ENCODE measurements at places on chromosomes 5 and 9.

- no peak for DNase-seq
These were observed 290.4 kb downstream of the TMEM38B start for GRCh38 chr9:105984714-105985113.

- peak; percentile 75 for DNase-seq
These were observed 27.9 kb upstream of the RECK start for GRCh38 chr9:36008774-36009300.

- DNase-seq = no peak
These were observed 14.3 kb downstream of the CD180 start for GRCh38 chr5:67182301-67182790.

GRCh38 chr5:77272206-77272605, 61.7 kb downstream of the PDE8B start:
- DNase-seq = no peak

DNA sequence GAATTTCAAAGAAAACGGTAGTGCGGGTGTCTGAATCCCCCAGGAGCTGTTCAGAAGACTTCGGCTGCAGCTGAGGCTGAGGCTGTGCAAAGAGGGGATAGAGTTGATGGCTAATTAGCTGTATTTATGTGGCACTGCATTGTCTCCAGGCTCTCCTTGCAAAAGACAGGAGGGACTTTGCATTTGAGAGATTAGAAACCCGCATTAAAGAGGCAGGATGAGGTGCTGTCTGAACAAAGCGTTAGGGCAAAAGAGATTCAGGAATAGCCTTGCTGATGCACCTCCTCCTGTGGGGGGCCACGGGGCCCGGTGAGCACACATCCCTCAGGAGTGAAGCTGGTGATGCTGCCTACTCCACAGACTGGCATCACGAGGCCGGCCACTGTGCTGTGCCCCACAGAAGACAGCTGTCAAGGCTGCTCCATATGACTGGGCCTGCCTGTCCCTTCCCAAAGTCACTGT, 343.6 kb upstream of the DAP start:
- DNase-seq = no peak

DNA sequence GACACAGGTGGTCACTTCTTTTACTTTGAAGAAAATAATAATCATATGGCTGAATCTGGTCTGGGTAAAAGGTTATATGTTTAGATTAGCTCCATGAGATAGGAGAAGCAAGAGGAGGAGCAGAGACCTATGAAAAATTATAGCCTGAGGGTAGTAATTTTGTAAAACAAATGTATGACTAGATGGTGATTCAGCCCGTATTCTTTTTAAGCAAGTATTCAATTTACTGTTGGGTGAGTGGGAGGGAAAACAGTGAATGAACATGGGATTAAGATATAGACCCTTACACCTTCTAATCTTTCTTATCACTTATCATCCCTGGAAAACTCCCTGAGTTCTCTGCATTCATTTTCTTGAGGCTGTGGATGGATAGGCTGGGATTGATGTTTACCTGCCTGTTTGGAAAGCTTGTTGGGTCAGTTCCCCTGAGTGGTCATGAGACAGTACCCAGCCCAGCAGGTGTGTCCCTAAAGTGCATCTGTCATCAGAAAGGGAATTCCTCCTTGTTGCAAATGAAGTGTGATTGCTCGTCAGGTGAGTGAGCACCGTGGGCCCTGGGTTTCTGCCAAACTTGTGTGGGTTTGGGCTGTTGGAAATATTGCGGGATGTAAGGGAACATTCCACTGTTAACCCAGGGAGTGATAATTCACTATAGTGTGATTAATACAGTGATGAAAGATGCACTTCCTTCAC, 101.2 kb upstream of the GDNF start:
- DNase-seq = no peak

- DNase-seq = no peak
These were observed 212.5 kb downstream of the DAB2IP start for GRCh38 chr9:121863955-121864354.

DNA sequence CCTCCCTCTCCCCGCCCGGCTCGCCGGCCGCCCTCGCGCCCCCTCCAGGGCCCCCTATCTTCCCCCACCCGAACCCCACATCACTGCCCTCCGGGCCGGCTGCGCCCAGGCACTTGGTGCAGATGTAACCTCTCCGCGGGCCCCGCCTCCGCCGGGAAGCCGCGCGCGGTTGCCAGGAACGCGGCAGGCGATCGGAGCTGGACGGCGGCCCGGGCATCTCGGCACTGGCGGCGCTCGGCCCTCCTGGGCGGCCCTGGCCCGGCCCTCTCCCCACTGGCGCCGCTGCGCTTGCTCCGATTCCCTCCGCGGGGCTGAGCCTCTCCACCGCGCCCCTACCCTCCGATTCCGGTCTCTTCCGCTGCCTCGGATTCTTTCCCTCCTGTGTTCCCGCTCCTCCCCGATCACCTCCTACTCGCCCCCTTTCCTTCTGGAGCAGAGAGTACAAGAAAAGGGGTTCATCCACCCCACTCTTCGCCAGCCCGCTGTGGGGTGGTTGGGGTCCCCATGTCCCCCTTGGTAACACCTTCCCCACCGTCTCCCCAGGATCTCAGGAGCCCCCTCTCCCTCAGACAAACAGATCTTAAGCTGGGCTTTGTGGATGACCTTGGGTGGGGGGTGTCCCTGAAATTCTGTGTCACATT, 70.6 kb downstream of the C9orf50 start:
- DNase-seq = no peak

DNA sequence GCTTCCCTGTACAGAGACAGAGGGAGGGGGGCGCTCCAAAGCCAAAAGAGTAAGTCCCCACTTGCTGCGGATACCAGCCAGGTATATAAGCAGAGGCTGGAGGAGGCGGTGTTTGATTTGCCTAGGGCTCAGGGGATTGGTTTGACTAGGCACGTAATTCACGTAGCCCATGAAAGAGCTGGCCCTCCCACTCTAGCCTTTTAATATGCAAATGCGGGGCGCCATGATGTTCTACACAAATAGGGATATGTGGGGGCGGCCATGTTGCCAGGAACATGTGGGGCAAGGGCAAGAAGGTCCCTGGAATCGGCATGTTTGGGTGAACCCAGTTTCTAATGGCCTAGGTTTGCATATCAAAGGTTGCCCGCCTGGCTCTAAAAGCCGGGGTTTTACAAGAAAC, 3.3 kb upstream of the PRLR start:
- no peak for DNase-seq

- DNase-seq = no peak
These were observed 60.7 kb upstream of the SPDL1 start for GRCh38 chr5:169522851-169523250.

GRCh38 chr5:159658266-159658925, 257.9 kb upstream of the ADRA1B start:
- DNase-seq = no peak

GRCh38 chr9:98331536-98332259, 76.2 kb upstream of the TBC1D2 start:
- peak; percentile 1 for DNase-seq

DNA sequence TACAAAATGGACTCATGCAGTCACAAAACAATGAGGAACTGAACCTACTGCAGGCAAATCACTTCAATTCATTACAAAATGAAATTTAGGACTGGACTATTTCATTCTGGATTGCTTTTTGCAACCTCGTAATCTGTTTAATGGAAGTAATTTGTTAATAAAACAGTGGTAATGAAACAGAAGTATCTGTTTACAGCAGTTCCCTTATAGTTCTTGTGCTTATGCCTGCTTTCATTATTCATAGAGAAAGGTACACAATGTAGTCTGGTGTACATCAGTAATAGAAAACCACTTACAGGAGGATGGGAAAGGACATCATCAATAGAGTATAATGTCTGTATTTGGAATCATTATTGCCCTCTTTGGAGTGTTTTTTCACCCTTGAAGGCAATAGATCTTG, 389.2 kb upstream of the NUDT12 start:
- no peak for DNase-seq

DNA sequence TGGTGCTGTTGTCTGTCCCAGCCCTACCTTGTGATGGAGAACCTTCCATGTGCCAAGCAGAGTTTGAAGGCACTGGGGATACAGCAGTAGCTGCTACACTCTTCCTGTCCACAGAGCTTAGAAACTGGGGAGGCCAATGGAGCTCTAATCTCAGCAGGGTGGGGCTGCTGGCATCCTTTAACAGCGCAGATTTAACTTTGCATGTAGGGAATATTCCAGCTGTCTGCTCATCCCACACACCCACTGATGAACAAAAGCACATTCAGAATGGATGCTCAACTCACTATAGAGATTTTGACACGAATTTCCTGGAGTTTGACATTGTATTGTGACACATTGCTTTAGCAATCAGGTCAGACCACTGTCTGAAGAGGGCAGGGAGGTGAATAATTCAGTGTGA, 49.0 kb downstream of the TMEM215 start:
- DNase-seq = no peak

GRCh38 chr5:77230727-77231470, 20.4 kb downstream of the PDE8B start:
- no peak for DNase-seq

GRCh38 chr5:98768160-98768959, 5.1 kb upstream of the RGMB start:
- DNase-seq = peak; percentile 53

GRCh38 chr5:133652951-133653759, 40.8 kb upstream of the FSTL4 start:
- DNase-seq = no peak

- DNase-seq = peak; percentile 34
These were observed 76.2 kb upstream of the PTPN3 start for GRCh38 chr9:109574061-109574882.

GRCh38 chr5:42467981-42468524, 44.8 kb downstream of the GHR start:
- DNase-seq = no peak

GRCh38 chr9:75148561-75148960, 60.2 kb downstream of the OSTF1 start:
- no peak for DNase-seq

DNA sequence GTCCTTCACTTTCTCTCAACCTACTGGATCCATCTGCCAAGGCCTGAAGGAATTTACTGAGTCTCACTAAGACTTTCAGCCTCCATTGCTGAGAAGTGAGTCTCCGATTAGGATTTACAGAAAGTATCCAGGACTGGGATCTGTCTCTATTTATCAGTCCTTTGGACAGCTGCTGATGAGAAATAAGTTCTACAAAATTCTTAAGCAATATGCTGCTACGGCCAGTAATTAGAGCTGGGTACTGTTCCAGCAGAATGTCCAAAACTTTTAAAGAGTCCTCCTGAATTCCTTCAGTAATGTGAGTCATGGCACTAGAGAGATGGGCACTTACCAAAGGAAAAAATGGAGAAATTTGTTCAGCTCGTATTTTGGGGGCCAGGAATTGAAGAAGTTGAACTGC, 5.9 kb downstream of the TEX10 start:
- no peak for DNase-seq

GRCh38 chr5:78603636-78604175, 44.9 kb downstream of the LHFPL2 start:
- no peak for DNase-seq

GRCh38 chr5:143230676-143230996, 172.8 kb downstream of the NR3C1 start:
- no peak for DNase-seq

DNA sequence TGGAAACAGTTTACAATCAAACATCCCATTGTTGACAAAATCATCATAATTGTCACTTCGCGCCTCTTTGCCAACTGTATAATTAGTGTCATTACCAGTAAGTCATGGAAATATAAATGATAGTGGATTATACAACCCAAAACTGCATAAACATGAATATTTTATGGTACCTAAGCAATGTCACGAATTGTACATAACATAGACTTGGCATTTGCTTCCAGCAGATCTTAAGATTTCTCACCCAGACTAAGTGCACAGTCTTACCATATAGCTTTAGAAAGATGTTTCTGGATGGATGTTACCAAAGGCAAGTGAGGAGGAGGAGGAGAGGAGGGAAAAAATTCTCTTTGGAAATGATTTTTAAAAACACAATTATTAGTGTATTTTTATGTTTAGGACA, 113.4 kb upstream of the TAS2R1 start:
- DNase-seq = no peak

GRCh38 chr9:126304207-126304970, 22.2 kb upstream of the MVB12B start:
- DNase-seq = no peak

- DNase-seq = no peak
These were observed 1.2 kb downstream of the UCK1 start for GRCh38 chr9:131529597-131530545.

GRCh38 chr5:143985832-143986515, 174.0 kb downstream of the HMHB1 start:
- no peak for DNase-seq

DNA sequence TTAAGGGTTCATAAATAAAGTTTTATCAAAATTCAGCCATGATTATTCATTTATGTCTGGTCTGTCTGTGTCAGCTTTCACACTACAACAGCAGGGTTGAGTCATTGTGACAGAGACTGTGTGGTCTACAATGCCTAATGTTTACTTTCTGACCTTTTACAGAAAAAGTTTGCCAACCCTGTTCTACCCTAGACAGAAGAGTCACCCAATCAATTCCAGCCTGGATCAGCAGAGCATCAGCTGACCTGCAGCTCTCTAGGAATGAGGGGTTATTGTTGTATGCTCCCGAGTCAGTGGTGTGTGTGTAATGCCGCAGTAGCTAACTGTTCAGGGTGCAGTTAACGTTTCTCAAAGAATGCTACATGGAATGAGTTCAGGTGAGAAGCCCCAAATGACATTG, 87.3 kb downstream of the HRH2 start:
- no peak for DNase-seq

- no peak for DNase-seq
These were observed 34.8 kb downstream of the HMGXB3 start for GRCh38 chr5:150035139-150035895.

DNA sequence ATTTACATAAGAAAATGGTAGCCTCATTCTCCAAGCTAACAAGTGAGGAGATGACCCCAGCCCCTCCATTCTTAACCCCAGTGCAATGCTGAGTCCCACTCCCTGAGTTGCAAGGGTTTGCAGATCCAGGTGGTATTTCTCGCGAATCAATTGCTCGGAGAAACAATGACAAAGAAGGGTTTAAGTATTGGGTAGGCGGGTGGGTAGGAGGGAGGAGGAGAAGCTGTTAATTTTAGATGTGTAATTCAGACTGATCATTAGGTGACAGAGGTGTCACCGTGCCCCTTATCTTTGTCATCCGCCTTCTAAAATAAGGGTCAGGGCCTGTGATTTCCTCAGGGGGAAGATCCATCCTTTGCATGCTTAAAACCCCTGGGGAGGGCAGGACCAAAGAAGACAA, 17.0 kb upstream of the SH3RF2 start:
- DNase-seq = no peak

DNA sequence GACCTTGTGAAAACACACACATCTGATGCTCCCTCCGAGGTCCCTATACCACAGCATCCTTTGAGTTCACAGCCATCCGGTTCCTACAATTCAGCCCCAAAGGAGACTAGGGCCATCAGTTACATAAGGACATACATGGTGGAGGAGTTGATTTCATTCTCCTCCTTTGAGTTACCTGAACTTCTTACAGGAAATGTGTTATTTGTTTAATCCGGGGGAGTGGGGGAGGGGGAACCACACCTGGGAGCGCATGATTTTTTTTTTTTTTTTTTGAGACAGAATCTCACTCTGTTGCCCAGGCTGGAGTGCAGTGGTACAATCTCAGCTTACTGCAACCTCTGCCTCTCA, 30.7 kb downstream of the SEMA4D start:
- DNase-seq = no peak

All from GM10248 (cell line).